Colonic mucosa (tissue), 4 donors: ENCODE measurements at places on chromosomes 5 and 9. TPM values are rescaled to one million over a fixed set of nuclear protein-coding genes. Genes with fewer than 3 reads are reported as not detected.
A peak's percentile ranks its signal among the peaks of the same experiment; 100 is the strongest.

DNA sequence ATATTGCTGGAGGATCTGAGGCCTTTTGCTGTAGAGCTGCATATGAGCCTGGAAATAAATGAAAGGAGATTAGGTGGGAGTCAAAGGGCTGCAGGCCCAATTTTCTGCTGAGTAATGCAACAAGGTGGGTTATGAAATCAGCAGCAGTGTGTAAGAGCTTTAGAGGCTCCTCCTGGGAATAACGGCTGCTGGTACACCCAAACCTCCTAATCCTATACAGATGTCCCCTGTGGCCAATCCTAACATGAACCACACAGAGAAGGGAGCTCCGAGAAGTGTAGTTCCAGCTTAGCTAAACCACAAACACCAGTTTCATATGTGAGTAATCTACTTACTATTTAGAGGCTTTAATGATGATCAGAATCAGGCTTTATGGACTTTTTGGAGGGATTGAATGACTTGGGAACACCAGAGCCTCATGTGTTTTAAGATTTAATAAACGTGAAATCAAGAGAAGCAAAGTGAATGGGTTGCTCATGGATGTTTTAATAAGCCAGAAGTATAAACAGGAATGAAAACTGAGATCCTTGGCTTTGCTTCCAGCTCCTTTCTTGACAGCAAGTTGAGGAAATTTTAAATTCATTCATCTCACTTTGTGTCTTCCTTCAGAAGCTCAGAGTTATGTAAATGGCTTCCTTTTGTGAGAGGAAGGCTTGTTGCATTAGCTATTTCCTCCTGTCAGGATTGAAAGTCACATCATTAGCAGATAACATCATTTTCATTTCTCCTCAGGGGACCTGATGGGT lies 437.5 kb downstream of the TMEM232 start:
- no peaks in the 10 kb centered on the region for H3K4me1 ChIP-seq
- no peak for DNase-seq

The C5 gene
- 1.6 TPM for total RNA-seq

- H3K4me1 ChIP-seq = no peaks in the 10 kb centered on the region
- H3K27ac ChIP-seq = no peak overlapping the region
- H3K4me3 ChIP-seq = no peak overlapping the region
- H3K36me3 ChIP-seq = no peaks in the 10 kb centered on the region
- H3K27me3 ChIP-seq = no peaks in the 10 kb centered on the region
Observed at GRCh38 chr9:134556531-134557068, 85.0 kb upstream of the COL5A1 start.

- DNase-seq = peak; percentile 77
- H3K27me3 ChIP-seq = no peaks in the 10 kb centered on the region
- no peak overlapping the region for H3K4me3 ChIP-seq
- H3K27ac ChIP-seq = peak overlapping the region; percentile 76
- no peaks in the 10 kb centered on the region for H3K36me3 ChIP-seq
- no peaks in the 10 kb centered on the region for H3K4me1 ChIP-seq
Observed at GRCh38 chr5:68396722-68397121, 181.2 kb downstream of the PIK3R1 start.

- H3K4me1 ChIP-seq = no peaks in the 10 kb centered on the region
- no peaks in the 10 kb centered on the region for H3K27me3 ChIP-seq
- H3K27ac ChIP-seq = no peak overlapping the region
- H3K4me3 ChIP-seq = no peak overlapping the region
- no peaks in the 10 kb centered on the region for H3K36me3 ChIP-seq
- DNase-seq = no peak
Observed at GRCh38 chr9:132041798-132042197, 37.9 kb downstream of the MED27 start.

The ROR2 gene
- total RNA-seq = 9.1 TPM

DNA sequence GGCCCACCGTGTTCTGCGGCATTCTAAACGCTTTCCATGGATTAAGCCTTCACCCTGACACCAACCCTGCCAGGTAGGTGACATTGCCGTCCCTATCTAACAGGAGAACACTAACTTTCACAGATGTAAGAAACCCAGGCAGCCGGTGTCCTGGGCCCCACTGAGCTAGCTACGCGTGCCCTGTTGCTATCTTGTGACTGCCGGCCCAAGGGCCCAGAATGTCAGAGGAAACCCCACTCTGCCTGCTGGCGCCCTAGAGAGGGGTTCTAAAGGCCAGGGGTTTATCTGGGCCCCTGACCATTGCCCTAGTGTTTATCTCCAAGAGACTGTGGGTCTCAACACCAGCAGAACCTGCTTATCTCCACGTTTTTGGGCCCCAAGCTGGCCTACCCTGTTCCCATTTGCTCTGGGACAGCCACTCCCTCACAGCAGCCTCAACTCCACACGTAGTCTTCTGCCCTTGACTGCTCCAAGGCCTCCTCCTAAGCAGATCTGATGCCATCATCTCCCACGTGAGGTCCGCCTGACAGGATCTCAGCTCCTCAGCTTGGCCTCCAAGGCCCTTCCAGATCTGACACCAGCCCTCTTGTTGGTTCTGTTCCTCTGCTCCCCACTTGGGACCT lies 18.1 kb upstream of the ZBTB34 start:
- H3K4me3 ChIP-seq = no peak overlapping the region
- no peaks in the 10 kb centered on the region for H3K27me3 ChIP-seq
- H3K36me3 ChIP-seq = no peaks in the 10 kb centered on the region
- no peaks in the 10 kb centered on the region for H3K4me1 ChIP-seq

The LMBRD2 gene
- 17.5 TPM for total RNA-seq

The SCGB3A2 gene
- not detected for total RNA-seq

The C7 gene
- total RNA-seq = 23.3 TPM

DNA sequence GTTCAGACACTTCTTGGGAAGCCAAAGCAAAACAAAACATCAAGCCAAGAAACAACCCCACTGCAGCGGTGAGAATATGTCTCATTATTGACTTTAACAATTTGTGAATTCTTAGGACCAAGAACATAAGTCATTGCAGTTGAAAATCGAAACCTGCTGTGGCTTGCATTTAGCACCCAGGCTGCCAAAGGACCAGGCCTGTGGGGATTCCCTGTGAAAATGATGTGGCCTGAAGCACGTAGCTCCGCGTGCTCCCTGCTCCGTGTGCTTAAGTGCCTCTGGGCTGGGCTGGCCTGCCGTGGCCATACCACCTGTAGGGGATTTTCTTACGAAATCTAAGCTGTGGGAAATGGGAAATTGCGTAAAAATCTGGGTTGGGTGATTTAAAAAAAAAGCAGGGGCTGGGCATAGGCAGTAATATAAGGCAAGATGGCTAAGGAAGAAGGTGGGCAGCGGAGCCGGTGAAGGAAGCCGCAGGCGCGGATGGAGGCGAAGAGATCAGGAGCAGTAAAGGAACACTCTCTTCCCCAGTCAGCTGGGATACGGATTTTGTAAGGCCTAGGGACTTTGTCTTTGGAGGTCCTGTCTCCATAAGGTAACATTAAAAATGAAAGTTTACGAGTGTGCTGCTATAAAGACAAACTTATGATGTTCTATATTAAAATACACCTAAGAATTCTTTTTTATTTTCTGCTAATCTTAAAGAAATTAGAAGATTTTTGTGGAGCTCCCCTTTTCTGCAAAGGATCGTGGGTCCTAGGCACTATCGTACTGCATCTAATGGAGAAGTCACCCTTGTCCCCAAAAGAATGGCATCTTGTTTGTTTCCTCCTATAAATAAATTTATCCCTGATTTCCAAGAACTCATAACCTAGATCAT lies 189.6 kb upstream of the SEMA6A start:
- H3K36me3 ChIP-seq = no peaks in the 10 kb centered on the region
- H3K4me3 ChIP-seq = no peak overlapping the region
- no peaks in the 10 kb centered on the region for H3K4me1 ChIP-seq
- no peak for DNase-seq
- H3K27me3 ChIP-seq = no peaks in the 10 kb centered on the region

- no peak overlapping the region for H3K27ac ChIP-seq
- no peak overlapping the region for H3K4me3 ChIP-seq
- H3K27me3 ChIP-seq = no peaks in the 10 kb centered on the region
- H3K36me3 ChIP-seq = no peaks in the 10 kb centered on the region
Observed at GRCh38 chr5:27474395-27474794, 436.0 kb upstream of the CDH9 start.

GRCh38 chr5:152572812-152573211 lies 167.7 kb upstream of the NMUR2 start:
- H3K4me3 ChIP-seq = no peak overlapping the region
- H3K36me3 ChIP-seq = no peaks in the 10 kb centered on the region
- H3K27ac ChIP-seq = no peak overlapping the region
- DNase-seq = no peak
- H3K4me1 ChIP-seq = no peaks in the 10 kb centered on the region

- no peak overlapping the region for H3K4me3 ChIP-seq
- no peaks in the 10 kb centered on the region for H3K36me3 ChIP-seq
- H3K27ac ChIP-seq = no peak overlapping the region
- DNase-seq = no peak
Observed at GRCh38 chr9:86801246-86801645, 146.1 kb downstream of the GAS1 start.

The CAMK4 gene
- 2.9 TPM for total RNA-seq

DNA sequence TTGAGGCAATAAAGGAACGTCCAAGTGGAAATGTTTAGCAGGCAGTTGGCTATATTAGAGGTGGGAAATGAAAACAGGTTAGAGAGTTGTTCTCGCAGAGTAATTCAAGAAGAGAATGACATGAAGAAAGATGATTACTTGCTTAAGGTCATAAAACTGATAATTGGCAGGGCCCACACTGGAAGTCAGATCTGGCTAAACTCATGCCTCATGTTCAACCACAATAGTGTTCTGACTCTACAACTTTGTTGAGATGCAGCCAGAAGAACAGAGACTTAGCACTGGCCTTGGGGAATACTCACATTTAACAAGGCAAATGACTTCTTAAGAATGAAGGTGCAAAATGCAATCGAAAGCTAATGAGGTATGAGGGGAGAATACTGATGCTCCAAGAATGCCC lies 27.2 kb upstream of the TNFSF8 start:
- H3K36me3 ChIP-seq = no peaks in the 10 kb centered on the region
- no peaks in the 10 kb centered on the region for H3K4me1 ChIP-seq
- no peaks in the 10 kb centered on the region for H3K27me3 ChIP-seq
- DNase-seq = no peak
- H3K4me3 ChIP-seq = no peak overlapping the region

GRCh38 chr5:166957782-166958181 lies 1333.7 kb upstream of the WWC1 start:
- H3K36me3 ChIP-seq = no peaks in the 10 kb centered on the region
- no peaks in the 10 kb centered on the region for H3K4me1 ChIP-seq
- H3K27ac ChIP-seq = no peak overlapping the region
- no peak for DNase-seq
- H3K27me3 ChIP-seq = no peaks in the 10 kb centered on the region
- no peak overlapping the region for H3K4me3 ChIP-seq

DNA sequence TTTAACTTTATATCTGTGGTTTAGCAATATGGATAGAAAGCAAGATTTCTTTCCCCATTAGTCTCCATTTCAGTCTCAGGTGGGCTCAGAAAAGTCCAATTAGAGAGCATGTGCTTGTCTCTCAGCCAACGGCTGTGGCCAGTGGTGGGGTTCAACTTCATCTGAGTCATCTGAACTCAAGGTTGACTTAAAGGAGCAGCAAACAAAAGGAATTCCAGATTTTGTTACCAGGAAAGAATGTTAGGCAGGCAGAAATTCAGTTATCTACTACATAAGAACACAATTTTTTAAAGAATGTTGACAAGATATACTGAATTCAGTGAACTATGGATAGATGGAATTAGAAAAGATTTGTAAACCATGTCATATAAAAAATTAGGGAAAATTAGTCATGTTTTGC lies 784.1 kb downstream of the MAT2B start:
- no peaks in the 10 kb centered on the region for H3K27me3 ChIP-seq
- H3K4me1 ChIP-seq = no peaks in the 10 kb centered on the region
- H3K4me3 ChIP-seq = no peak overlapping the region
- H3K36me3 ChIP-seq = no peaks in the 10 kb centered on the region
- no peak for DNase-seq

DNA sequence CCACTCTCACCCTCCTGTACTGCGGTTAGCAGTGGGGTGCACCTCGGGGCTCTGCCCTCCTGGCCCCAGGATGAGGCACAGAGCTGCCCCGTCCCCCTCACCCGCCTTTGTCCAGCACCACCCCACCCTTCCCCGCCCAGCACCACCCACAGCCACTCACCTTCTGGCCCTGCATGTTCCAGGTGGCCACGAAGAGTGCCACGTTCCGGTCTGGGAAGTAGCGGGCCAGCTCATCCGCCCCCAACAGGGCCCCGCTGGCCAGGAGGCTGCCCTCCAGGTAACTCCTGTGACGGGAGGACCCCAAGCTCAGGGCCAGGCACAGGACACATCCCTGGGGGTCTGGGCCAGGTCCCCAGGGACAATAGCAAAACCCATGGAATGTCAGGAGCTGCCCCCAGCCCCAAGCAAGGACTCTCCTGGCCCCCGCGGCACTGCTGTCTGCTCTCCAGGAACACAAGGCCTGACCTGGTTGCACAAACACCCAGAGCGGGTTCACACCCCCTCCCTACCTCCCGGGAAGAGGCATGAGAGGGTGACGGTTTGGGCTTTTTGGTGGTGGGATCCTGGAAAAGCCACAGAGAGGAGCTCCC lies 5.0 kb downstream of the INPP5E start:
- no peak overlapping the region for H3K27ac ChIP-seq
- no peak for DNase-seq
- no peaks in the 10 kb centered on the region for H3K27me3 ChIP-seq
- H3K4me1 ChIP-seq = peaks cover 11% of the 10 kb centered on the region
- no peak overlapping the region for H3K4me3 ChIP-seq

DNA sequence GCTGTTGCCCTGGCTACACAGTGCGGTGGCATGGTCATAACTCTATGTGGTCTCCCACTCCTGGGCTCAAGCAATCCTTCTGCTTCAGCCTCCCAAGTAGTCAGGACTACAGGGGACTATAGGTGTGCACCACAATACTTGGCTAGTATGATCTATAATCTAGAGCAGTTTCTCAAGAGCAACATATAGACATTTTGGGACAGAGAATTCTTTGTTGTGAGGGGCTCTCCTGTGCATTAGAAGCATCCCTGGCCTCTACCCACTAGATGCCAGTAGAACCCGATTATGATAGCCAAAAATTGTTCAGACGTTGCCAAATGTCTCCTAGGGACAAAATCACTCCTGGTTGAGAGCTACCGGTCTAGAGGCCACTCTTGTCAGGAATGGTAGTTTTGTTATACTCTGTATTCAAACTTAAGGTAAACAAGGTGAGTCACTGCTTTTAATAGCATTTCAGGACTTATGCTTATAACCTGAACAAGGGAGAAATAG lies 7.2 kb downstream of the ANKHD1 start:
- no peaks in the 10 kb centered on the region for H3K36me3 ChIP-seq
- H3K4me3 ChIP-seq = no peak overlapping the region
- no peaks in the 10 kb centered on the region for H3K27me3 ChIP-seq
- no peak overlapping the region for H3K27ac ChIP-seq
- H3K4me1 ChIP-seq = peaks cover 2% of the 10 kb centered on the region

- no peak overlapping the region for H3K4me3 ChIP-seq
- H3K36me3 ChIP-seq = no peaks in the 10 kb centered on the region
- DNase-seq = no peak
- H3K27ac ChIP-seq = no peak overlapping the region
Observed at GRCh38 chr9:16368237-16369087, 502.0 kb downstream of the BNC2 start.

GRCh38 chr5:108380531-108381349 lies 1.2 kb downstream of the FBXL17 start:
- peak overlapping the region; percentile 98 for H3K27ac ChIP-seq
- peak; percentile 51 for DNase-seq
- H3K4me1 ChIP-seq = peaks cover 4% of the 10 kb centered on the region
- H3K27me3 ChIP-seq = no peaks in the 10 kb centered on the region
- H3K36me3 ChIP-seq = no peaks in the 10 kb centered on the region
- peak overlapping the region; percentile 83 for H3K4me3 ChIP-seq

The TAF1L gene
- total RNA-seq = not detected
